ENCODE measurements at places on chromosomes 7 and 10.

DNA sequence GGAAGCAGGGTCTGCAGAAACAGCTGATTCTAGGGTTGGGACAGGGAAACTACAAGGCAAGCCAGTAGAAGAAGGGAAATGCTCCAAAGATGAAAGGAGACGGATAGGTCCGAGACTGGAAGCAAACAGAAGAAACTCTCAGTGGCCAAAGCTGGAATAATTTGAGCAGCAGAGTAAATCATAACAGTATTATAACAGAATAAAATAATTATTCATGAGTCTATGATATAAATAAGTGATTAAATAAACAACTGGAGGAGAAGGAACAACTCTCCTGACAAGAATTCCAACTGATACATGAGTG, 27.6 kb downstream of the EZH2 start:
- DNase-seq = no peak

DNA sequence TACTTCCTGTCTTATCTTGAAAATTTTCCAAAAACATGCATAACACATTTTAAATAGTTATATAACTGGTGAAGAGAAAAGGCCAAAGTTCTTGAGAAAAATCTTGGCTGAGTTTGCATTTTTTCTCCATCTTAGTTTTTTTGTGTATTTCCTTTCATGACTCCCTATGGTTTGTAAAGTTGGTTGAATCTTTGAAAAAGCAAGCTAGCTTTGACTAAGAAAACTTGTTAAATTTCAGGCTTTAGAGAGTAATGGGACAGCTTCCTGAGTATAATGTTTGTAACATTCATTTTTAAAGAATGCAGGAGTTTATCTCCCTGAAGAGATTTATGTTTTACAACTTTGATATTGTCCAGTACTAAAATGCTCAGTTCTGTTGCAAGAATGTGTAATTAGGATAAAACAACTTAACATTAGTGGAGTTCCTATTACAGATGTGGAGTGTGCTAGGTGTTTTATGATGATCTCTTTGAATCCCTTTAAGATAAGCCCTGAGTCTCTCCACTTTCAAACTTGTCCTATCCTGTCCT, 11.1 kb upstream of the HERPUD2 start:
- no peak for DNase-seq

- DNase-seq = no peak
Observed at GRCh38 chr7:28986028-28986764, 28.1 kb upstream of the TRIL start.

GRCh38 chr10:10644008-10644646, 373.5 kb upstream of the CELF2 start:
- DNase-seq = no peak

- DNase-seq = no peak
Observed at GRCh38 chr10:63286754-63287264, 153.7 kb downstream of the NRBF2 start.
